ENCODE measurements at places on chromosomes 3 and 15. TPM values are rescaled to one million over a fixed set of nuclear protein-coding genes. Genes with fewer than 3 reads are reported as not detected.

Gene ZNF620
- 1.4 TPM for total RNA-seq

Gene SPATA12
- not detected for total RNA-seq

Gene PEX5L
- 6.1 TPM for total RNA-seq

Gene NMB
- 6.0 TPM for total RNA-seq

DNA sequence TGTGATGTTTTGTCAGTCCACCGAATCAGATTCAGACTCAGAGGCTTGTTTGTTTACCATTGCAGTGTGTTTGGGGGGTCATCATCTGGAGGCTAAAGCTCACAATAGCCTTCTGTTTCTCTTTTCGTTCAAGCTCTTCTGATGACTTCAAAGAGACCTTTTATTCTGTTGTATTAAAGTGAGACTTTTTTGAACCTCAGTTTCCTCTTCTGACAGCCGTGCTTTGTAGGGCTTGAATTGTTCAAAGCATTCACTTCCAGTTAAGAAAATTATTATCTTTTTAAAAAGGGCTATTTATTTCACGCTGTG lies 1.3 kb downstream of the PXK start:
- DNase-seq: no peak
- peak overlapping the region; percentile 64 for H3K4me3 ChIP-seq
- H3K27me3 ChIP-seq: no peaks in the 10 kb centered on the region
- no peak overlapping the region for H3K27ac ChIP-seq
- no peaks in the 10 kb centered on the region for H3K36me3 ChIP-seq

DNA sequence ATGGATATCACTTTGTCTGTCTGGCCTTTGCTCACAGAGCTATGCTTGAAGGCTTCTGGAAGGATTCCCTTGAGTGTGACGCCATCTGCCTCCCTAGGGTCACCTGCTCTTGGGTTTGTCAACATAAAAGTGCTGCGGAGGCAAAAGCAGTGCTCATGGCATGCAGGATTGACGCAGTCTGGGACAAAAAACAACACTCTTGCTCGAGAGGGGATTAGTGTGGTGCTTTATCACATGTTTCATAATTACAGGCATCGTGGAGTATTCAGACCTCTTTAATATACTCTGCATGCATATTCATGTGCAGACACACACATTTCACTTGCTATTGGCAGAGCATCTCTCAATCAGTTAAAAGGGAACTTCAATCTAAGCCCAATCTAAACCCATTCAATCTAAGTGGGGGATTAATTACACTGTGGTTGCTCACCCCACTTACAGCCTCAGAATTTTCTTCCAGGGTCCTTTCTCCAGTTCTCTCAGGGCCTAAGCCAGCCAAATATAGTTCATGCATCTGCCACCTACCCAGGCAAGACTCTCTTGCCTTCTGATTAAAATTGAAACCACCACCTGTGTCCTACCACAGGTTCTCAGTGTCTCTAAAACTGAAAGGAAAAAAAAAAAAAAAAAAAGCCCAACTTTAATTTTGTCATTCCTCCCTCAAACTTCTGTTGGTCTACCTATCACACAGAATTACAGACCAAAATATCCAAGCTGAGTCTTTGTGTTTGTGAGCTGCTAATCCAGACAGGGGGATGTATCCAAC lies 75.6 kb downstream of the BFSP2 start:
- H3K27me3 ChIP-seq: no peaks in the 10 kb centered on the region
- H3K36me3 ChIP-seq: no peaks in the 10 kb centered on the region
- no peak overlapping the region for H3K27ac ChIP-seq
- peaks cover 2% of the 10 kb centered on the region for H3K4me1 ChIP-seq
- DNase-seq: no peak

DNA sequence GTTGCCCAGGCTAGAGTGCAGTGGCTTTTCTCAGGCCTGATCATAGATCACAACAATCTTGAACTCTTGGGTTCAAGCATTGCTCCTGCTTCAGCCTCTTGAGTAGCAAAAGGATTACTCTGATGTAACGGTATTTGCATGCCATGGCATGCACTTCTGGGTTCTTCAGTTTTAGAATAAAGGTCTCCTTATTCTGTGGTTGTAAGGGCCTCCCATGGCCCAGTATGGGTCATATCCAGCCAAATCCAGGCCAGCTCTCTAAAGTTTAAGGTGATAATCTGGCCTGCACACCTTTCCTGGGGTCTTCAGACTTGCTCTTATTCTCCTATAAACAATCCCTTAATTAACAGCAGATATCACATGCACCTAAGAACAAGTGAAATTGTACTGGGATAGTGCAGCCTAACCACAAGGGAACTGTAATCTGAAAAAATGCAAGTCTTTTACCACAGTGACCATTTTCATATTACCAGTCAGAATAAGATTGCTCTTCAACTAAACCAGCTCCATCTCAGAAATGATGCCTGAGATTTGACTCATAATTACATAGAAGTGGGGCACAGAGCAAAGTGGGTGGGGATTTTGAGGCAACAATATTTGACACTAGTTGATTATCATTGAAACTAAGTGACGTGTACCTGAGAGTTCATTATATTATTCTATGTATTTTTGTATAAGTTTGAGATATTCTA lies 25.4 kb downstream of the COMMD2 start:
- no peak overlapping the region for H3K4me3 ChIP-seq
- H3K27me3 ChIP-seq: no peaks in the 10 kb centered on the region
- no peaks in the 10 kb centered on the region for H3K4me1 ChIP-seq
- no peak overlapping the region for H3K27ac ChIP-seq
- H3K36me3 ChIP-seq: no peaks in the 10 kb centered on the region
- DNase-seq: no peak

- DNase-seq: no peak
- H3K27ac ChIP-seq: no peak overlapping the region
Observed at GRCh38 chr3:46982546-46982945, 3.1 kb downstream of the NBEAL2 start.

GRCh38 chr15:95872366-95872771 lies 458.1 kb upstream of the NR2F2 start:
- H3K36me3 ChIP-seq: no peaks in the 10 kb centered on the region
- no peaks in the 10 kb centered on the region for H3K27me3 ChIP-seq
- no peak overlapping the region for H3K4me3 ChIP-seq
- H3K4me1 ChIP-seq: peaks cover 8% of the 10 kb centered on the region

- no peak for DNase-seq
- no peaks in the 10 kb centered on the region for H3K27me3 ChIP-seq
- H3K4me3 ChIP-seq: no peak overlapping the region
- peaks cover 3% of the 10 kb centered on the region for H3K4me1 ChIP-seq
- no peak overlapping the region for H3K27ac ChIP-seq
Observed at GRCh38 chr3:16978234-16978920, 93.6 kb downstream of the PLCL2 start.

GRCh38 chr15:96262097-96262496 lies 68.4 kb upstream of the NR2F2 start:
- no peak for DNase-seq
- H3K27me3 ChIP-seq: no peaks in the 10 kb centered on the region
- H3K27ac ChIP-seq: no peak overlapping the region

- no peak overlapping the region for H3K27ac ChIP-seq
- H3K4me3 ChIP-seq: no peak overlapping the region
- no peaks in the 10 kb centered on the region for H3K36me3 ChIP-seq
- DNase-seq: no peak
- no peaks in the 10 kb centered on the region for H3K4me1 ChIP-seq
- H3K27me3 ChIP-seq: no peaks in the 10 kb centered on the region
Observed at GRCh38 chr3:180011927-180012326, 24.8 kb downstream of the PEX5L start.

DNA sequence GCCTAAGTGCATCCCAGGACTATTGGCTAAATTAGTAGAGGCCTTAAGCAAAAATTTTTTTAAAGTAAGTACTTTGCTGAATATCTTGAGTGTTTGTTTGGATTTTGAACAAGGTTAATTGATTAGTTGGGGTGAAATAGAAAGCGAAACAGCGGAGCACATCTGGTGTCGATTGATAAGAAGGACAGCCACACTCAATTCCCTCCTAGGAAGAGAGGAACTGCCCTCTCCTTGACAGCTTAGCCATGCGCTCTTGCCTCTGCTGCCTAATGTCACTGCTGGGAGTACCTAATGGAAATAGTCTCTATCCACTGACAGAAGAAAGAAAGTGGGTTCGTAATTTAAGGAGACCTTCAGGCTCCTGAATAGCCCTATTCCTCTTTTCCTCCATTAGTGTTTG lies 943.6 kb downstream of the DIPK2A start:
- H3K27ac ChIP-seq: no peak overlapping the region
- H3K27me3 ChIP-seq: no peaks in the 10 kb centered on the region
- DNase-seq: no peak
- H3K36me3 ChIP-seq: no peaks in the 10 kb centered on the region

DNA sequence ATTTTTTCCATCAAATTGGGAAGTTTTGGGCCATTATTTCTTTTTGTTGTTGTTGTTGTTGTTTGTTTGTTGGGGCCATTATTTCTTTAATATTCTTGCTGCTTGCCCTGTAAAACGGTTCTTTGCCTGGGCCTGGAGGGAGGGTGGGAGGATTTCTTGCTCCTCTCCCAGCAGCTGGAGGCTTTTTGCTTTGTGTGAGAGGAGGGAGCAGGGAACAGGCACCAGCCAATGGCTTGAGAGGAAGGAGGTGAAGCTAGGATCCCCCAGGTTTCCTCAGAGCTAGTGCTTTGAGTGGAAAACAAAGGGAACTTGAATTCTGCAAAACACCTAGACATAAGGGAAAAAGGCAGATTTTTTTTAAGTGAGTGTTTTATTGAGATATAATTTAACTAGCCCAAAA lies 61.2 kb upstream of the DNAJC19 start:
- no peaks in the 10 kb centered on the region for H3K36me3 ChIP-seq
- no peaks in the 10 kb centered on the region for H3K4me1 ChIP-seq
- no peak for DNase-seq

DNA sequence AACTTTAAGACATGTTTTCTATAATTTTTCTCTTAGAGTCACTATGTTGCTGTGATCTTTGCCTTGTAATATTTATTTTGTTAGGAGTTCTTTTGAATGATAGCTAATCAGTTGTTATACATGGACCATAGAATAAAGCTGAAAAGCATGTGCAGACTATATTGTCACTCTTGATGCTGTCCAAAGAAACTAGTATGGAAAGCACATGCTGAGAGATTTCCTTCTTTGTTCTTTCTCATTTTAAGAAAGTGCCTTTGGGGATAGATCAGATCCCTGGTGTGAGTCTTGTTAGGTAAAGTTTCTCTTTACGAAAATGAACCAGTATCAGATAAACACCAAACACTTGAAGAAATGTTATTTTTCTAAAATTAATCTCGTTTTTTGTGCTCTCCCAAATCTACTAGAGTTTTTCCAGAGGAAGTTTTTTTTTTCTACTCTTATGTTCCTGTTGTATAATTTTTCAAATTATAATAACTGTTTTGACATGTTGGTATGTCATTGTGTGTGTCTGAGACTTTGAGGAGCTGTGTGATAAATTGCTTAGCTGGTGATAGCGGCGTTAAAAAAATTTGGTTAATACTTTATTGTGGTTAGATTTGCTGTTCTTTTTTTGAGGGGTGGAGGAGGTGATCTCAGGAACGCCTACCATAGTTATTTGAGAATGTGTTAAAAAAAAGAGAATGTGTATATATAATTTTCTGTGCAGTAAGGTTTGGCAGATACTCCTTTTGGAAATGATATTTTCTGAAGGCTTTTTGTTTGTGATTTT lies 2.2 kb downstream of the PIAS1 start:
- peaks cover 6% of the 10 kb centered on the region for H3K4me1 ChIP-seq
- peak overlapping the region; percentile 100 for H3K4me3 ChIP-seq
- no peaks in the 10 kb centered on the region for H3K27me3 ChIP-seq
- DNase-seq: no peak

- no peaks in the 10 kb centered on the region for H3K27me3 ChIP-seq
- H3K4me3 ChIP-seq: no peak overlapping the region
- H3K36me3 ChIP-seq: no peaks in the 10 kb centered on the region
- H3K4me1 ChIP-seq: no peaks in the 10 kb centered on the region
- H3K27ac ChIP-seq: no peak overlapping the region
Observed at GRCh38 chr15:99895956-99896311, 162.7 kb upstream of the LYSMD4 start.

- H3K27ac ChIP-seq: no peak overlapping the region
- H3K4me1 ChIP-seq: no peaks in the 10 kb centered on the region
- H3K4me3 ChIP-seq: no peak overlapping the region
- no peak for DNase-seq
- H3K27me3 ChIP-seq: no peaks in the 10 kb centered on the region
- H3K36me3 ChIP-seq: no peaks in the 10 kb centered on the region
Observed at GRCh38 chr3:82082796-82083195, 321.4 kb upstream of the GBE1 start.

GRCh38 chr3:62566022-62566557 lies 192.7 kb upstream of the FEZF2 start:
- H3K36me3 ChIP-seq: no peaks in the 10 kb centered on the region
- no peak overlapping the region for H3K4me3 ChIP-seq
- DNase-seq: no peak
- no peak overlapping the region for H3K27ac ChIP-seq
- H3K4me1 ChIP-seq: no peaks in the 10 kb centered on the region

DNA sequence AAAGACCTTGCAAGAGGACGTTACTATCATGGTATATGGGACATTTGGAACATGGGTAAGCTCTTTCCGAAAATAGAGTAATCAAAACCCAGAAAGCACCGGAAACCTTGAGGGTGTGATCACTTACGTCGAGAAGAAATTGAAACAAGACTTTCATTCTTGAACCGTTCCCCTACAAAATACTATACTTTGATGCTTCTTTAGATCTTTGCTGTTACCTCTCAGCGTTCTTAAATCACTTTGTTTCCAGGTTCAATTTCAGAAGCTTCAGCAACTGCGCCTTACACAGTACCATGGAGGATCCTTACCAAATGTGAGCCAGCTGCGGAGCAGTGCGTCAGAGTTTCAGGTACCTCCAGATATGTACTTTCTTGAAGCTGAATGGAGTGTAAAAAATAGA lies 10.1 kb downstream of the CRTC3 start:
- no peaks in the 10 kb centered on the region for H3K36me3 ChIP-seq
- no peaks in the 10 kb centered on the region for H3K27me3 ChIP-seq
- no peak for DNase-seq
- H3K27ac ChIP-seq: no peak overlapping the region
- peaks cover 4% of the 10 kb centered on the region for H3K4me1 ChIP-seq

GRCh38 chr3:165742351-165742750 lies 94.9 kb downstream of the BCHE start:
- no peaks in the 10 kb centered on the region for H3K27me3 ChIP-seq
- no peak overlapping the region for H3K4me3 ChIP-seq
- no peaks in the 10 kb centered on the region for H3K4me1 ChIP-seq
- DNase-seq: no peak

DNA sequence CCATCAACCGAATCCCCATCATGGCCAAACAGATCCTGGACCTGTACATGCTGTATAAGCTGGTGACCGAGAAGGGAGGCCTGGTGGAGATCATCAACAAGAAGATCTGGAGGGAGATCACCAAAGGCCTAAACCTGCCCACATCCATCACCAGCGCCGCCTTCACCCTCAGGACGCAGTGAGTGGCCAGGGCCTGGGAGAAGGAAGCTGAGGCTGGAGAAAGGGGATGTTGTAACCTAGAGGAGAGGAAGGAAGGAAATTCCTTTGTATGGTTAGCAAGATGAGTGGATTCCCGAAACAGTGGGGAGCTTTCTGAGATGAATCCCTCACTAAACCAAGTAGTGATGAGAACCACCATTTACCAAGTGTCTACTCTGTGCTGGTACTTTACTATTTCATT lies 25.8 kb upstream of the CLK3 start:
- H3K27me3 ChIP-seq: no peaks in the 10 kb centered on the region
- no peak overlapping the region for H3K4me3 ChIP-seq
- H3K4me1 ChIP-seq: no peaks in the 10 kb centered on the region
- no peak overlapping the region for H3K27ac ChIP-seq
- no peak for DNase-seq

- no peaks in the 10 kb centered on the region for H3K36me3 ChIP-seq
- H3K4me1 ChIP-seq: no peaks in the 10 kb centered on the region
- no peaks in the 10 kb centered on the region for H3K27me3 ChIP-seq
- H3K4me3 ChIP-seq: no peak overlapping the region
- H3K27ac ChIP-seq: no peak overlapping the region
Observed at GRCh38 chr3:5298453-5298852, 110.9 kb downstream of the EDEM1 start.

- H3K4me1 ChIP-seq: no peaks in the 10 kb centered on the region
Observed at GRCh38 chr3:53416530-53416929, 69.2 kb upstream of the DCP1A start.
